ENCODE measurements at places on chromosomes 4 and X.

- DNase-seq: no peak
These were observed 59.8 kb downstream of the PTCHD1 start for GRCh38 chrX:23394421-23394820.

GRCh38 chr4:176002007-176002613 lies 63.5 kb upstream of the WDR17 start:
- DNase-seq: no peak

DNA sequence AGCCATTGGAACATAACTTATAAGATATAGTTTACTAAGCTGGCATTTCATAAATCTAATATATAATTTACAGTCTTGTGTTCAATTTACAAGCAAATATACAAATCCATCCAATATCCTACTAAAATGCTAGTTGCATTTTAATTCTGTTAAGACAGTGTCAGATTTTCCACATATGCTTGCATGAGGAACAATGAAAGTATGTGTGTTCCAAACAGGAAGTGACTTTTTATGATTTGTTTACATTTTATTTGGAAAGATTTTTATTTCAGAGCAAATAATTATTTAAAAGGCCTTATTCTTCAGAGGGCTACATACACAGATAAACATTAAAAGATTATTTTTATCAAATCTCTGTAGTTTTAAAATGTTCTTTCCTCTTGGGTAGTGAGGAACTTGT lies 130.1 kb downstream of the KLHL34 start:
- DNase-seq: no peak

GRCh38 chrX:123424546-123424945 lies 240.5 kb downstream of the GRIA3 start:
- no peak for DNase-seq

DNA sequence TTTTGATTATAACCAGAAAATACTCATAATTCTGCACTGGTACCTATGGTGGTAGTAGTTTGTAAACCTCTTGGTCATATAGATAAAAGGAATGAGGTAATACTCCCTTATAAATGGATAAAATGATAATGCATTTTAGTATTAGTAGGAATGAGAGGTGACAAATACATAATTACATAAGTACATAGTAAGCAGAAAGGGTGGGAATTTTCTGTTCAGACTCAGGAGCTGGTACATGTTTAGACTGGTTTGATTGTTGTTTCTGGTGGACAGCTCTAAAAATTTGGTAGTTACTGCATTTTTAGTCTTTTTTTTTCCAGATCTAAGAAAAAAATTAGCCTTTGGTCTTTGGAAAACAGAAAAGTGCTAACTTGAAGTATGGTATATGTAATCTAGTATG lies 70.4 kb upstream of the AGA start:
- no peak for DNase-seq

GRCh38 chr4:143921181-143921580 lies 15.8 kb upstream of the GYPE start:
- DNase-seq: no peak

DNA sequence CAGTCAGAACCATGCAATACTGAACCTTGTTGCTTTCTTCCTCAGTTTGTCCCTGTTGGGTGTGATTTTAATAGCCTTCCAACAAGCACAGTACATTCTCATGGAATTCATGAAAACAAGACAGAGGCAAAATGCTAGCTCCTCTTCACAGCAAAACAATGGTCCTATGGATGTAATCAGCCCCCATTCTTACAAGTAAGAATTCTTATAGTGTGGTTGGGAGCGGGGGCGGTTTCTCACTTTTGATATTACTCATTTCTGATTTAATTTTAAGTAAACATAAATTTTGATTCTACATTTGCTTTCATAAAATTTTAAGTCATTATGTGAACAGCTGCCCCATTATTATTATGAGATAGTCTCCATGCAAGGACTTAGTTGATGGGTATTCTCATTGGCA lies 80.8 kb upstream of the TLR2 start:
- DNase-seq: no peak

- DNase-seq: no peak
These were observed 4.1 kb upstream of the UGT2B7 start for GRCh38 chr4:69092190-69092589.

GRCh38 chrX:129980001-129980401 lies 2.4 kb upstream of the BCORL1 start:
- peak; percentile 49 for DNase-seq

DNA sequence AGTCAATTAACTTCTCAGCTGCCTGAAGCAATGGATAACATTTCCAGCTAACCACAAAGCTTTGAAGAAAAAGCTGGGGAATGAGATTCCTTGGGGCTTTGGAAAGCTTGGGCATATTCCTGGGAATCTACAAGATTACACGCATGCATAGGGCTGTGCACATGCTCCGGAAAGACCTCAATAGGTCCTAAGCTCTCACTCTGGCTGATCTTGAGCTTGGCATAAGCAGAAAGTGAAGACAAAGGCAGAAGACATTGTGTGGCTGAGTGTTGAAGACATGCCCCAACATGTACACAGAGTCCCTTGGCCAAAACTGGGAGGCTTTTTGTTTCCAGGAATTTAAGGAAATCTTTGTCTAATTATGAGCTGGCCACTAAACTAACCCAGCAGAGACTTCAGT lies 31.2 kb downstream of the ATG4A start:
- no peak for DNase-seq

GRCh38 chr4:94544811-94545210 lies 93.1 kb downstream of the PDLIM5 start:
- DNase-seq: no peak

- no peak for DNase-seq
These were observed 91.6 kb downstream of the ANXA10 start for GRCh38 chr4:168183717-168184571.

GRCh38 chr4:8920289-8920965 lies 48.8 kb upstream of the HMX1 start:
- DNase-seq: no peak

DNA sequence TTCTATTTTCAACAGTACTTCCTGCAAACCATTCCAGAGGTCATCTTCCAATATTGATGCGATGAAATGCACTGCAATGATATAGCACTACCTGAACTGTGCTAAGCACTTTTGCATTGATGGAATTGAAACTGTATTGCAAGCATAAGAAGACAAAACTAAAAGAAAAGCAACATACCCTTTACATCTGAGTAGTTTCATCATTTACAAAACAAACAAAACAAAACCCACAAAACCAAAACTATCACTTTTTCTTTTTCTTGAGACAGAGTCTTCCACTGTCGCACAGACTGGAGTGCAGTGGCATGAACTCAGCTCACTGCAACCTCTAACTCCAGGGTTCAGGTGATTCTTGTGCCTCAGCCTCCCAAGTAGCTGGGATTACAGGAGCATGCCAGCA lies 120.1 kb upstream of the NAP1L5 start:
- no peak for DNase-seq

DNA sequence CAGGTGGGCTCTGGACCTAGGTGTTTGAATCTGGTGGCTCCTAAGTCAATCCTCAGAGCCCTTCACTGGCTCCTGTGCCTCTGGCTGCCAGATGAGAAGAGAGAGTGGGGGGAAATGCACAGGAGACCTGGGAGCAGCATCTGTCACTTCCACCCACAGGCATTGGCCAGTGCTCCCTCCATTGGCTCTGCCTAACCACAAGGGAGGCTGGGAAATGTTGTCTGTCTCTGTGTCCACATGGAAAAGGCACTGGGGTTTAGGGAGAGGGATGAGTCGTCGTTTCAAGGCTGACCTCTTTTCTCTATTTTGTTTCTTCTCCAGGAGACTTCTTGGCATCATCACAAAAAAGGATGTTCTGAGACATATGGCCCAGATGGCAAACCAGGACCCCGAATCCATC lies 76.4 kb downstream of the CLCN4 start:
- no peak for DNase-seq

DNA sequence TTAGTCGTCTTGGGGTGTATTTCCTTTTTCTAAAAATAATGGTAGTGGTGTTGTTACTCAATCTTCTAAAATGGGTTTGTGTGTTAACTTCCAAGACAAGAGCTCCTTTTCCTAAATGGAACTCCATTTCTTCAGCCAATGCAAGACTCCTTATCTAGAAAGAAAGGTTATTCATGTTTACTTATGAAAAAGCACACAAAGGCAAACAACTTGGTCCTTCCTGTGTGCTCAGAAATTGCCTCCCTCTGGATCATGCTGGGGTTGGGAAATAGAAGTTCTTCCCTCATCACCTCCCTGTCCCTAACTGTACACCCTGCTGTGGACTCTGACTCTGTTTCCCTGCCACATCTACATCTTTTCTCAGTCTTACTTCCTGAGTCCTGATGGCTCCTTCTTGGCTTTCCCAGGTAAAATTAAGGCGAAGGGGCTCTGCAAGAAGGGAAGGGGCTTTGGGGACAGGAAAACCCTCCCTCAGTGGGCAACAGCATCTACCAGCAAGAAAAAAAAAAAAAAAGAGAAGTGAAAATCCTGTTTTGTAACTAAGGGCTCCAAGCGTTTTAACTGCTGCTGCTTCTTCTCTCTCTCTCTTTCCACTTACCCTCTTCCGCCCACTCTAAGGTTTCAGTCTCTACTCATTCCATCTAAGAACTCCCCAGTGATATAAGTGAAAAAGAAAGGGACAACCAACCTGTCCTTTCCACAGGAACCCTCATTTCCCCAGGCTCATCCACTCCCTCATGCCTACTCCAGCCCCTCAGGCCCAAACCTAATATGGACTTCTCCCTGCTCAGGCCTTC lies 19.8 kb upstream of the TASL start:
- peak; percentile 65 for DNase-seq

DNA sequence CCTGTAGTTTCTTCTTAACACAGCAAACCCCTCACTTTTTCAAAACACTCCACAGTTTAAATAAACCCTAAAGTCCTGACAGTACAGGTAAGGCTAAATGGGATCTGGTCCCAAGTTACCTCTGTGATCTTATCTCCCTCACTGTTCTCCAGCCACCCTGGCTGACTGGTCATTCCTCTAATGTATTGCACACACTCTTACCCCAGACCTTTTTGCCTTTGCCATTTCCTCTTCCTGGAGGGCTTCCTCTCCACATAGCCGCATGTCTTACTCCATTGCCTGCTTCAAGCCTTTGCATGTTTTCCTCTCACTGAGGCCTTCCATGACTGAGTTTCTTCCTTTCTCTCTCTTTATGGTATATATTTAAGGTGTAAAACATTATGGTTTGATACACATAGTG lies 19.5 kb upstream of the ANXA3 start:
- no peak for DNase-seq

- DNase-seq: no peak
These were observed 272.1 kb upstream of the HS3ST1 start for GRCh38 chr4:11700751-11701226.

DNA sequence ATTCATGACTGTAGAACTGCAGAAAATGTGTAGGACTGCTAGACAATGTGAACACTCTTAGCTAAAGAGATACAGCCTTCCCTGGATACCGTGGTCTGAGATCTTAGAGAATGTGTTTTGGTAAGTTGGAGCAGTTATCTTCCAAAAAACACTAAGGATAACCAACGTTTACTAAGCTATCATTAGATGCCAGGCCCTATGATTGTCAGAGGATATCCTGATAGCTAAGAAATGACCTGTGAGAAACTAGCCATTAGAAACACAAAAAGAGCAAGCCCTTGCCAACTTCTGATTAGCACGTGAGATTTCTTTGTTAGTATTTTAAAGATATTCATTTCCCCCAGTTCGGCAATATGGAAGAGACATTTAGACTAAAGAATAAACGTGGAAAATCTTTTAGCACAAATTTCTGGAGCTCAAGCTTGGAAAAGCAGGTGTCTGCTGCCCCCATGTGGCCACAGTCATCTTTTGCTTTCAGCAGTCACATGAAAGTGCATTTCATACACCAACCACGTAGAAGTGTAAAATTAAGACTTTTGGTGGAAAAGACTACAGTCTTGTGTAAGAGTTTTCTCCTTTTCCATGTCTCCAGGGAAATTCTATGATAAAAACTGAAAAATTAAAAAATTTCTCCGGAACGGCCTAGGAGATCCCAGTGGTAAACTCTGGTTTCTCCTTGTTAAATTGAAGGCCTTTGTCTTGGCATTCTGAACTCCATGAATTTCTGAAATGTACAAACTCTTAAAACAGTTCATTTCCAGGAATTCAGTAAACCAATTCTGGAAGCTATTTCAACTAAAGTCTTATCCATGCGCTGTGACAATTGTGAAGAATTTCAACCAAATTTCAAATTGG lies 136.4 kb downstream of the ZNF674 start:
- peak; percentile 29 for DNase-seq

DNA sequence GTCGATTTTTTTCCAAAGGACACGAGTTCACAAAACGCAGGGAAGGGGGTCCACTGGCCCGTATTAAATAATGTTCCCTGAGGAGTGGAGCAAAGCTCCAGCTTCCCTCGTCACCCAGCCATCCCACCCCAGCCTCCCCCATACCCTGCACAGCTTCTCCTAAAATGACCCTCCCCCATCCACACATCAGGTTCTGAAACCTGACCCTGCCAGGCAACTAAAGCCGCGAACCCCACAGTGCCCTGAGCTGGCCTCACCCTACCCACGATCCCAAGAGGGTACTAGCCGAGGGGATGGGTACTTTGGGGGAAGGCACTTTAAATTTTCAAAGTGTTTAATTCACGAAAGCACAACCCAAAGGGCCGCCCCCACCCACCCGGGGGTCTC lies 634 bp downstream of the APOO start:
- no peak for DNase-seq

GRCh38 chr4:80266253-80266901 lies at the start of gene FGF5:
TSS of gene FGF5 (plus strand) at chr4:80266664. CDS start at chr4:80266825, 161 bp downstream.
- peak; percentile 1 for DNase-seq

GRCh38 chr4:119559044-119559647 lies 69.5 kb downstream of the PDE5A start:
- no peak for DNase-seq

- DNase-seq: no peak
These were observed 1454.5 kb upstream of the TENM3 start for GRCh38 chr4:180788729-180789128.

DNA sequence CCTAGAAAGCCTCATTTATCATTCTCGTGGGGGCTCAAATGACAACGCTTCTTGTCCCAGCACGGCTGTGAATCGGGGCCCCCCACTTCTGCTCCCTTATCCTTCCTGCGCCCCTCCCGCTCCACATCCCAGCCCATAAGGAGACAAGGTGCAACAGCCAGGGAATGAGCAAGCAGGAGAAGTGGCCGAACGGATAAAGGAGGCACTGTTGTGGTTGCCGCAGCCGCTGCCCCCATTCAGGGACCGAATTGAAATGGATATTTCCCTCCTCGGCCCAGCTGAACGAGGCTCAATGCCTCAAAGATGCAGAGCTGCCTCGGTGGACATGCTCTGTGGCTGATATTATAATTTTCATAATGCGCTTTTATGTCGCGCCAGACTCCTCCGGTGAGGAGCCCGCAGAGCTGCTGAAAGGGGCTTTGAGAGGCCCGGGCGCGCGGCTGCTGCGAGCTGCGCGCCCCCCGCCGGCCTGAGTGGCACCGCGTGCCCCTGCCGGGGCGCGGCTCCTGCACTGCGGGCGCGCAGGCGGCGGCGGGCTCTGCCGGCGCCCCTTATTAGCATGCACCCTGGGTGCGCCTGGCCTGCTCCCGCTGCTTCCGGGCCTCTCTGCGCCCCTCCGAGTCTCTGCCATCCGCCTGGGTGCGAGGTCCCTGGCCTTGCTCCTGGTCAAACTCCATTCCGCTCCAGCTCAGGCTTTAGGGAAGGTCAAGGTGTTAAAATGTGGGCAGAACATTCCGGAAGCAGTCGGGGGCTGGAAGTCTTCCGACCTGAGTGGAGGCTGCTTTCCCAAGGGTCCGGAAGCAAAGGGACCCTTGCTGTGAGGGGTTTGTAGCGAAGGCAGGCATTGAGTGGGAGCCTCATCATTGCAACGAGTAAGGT lies 68.2 kb upstream of the TMEM33 start:
- no peak for DNase-seq

GRCh38 chr4:168773388-168774195 lies 236.5 kb downstream of the CBR4 start:
- no peak for DNase-seq

GRCh38 chrX:22392133-22392948 lies 119.6 kb downstream of the CBLL2 start:
- DNase-seq: no peak
